ENCODE measurements at places on chromosomes 7 and 10. TPM values are rescaled to one million over a fixed set of nuclear protein-coding genes. Genes with fewer than 3 reads are reported as not detected.

DNA sequence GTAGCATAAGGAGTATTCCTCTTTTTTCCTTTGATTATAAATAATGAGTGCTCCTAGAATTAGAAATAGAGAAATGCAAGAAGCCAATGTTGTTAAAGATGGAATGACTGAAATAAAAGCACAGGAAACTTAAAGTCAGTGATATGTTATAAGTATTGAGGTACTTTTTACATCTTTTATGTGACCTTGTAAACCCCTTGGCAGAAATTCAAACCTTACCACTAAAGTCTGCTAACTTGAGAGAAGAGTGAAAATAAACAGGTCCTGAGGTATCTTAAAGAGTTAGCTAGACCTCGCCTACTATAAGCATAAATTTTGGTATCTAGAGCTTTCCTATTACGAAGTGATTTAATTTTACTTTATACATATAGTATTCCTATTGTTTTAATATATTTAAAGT is 188.2 kb downstream of the DKK1 start:
- no peak for DNase-seq

GRCh38 chr7:81769891-81770727 is at the start of gene HGF:
HGF (minus strand) TSS chr7:81770047; CDS start chr7:81769971, 76 bp downstream.
- DNase-seq: peak; percentile 90

- no peak for DNase-seq
Observed at GRCh38 chr7:134287916-134288659, 28.6 kb downstream of the SLC35B4 start.

GRCh38 chr7:149780636-149781419 is 7.4 kb upstream of the ZNF467 start:
- no peak for DNase-seq

- no peak for DNase-seq
Observed at GRCh38 chr7:117129521-117129955, 176.2 kb downstream of the ST7 start.

- DNase-seq: no peak
Observed at GRCh38 chr7:94513565-94513860, 3.9 kb downstream of the CASD1 start.

DNA sequence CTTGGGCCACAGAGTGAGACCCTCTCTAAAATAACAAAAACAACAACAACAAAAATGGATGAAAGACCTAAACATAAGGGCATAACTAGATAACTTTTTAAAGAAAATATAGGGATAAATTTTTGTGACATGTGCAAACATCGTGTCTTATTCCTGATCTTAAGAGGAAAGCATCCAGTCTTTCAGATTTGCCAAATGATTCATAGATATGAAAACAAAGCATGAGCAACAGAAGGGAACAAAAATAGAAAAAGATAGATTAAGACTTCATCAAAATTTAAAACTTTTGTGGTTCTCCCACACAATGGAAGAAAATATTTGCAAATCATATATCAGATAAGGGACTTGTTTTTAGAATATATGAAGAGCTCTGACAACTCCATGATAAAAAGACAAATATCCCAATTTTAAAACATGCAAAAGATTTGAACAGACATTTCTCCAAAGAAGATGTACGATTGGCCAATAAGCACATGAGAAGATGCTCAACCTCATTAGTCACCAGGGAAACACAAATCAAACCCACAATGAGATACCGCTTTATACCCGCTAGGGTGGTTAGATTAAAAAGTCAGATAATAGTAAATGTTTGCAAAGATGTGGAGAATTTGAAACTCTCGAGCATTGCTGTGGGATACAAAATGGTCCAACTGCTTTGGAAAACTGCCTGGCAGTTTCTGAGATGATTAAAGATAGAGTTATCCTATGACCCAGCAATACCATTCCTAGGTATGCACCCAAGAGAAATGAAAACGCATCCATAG is 20.3 kb downstream of the PPIF start:
- no peak for DNase-seq

GRCh38 chr10:119238577-119238976 is 31.2 kb downstream of the GRK5 start:
- DNase-seq: no peak

DNA sequence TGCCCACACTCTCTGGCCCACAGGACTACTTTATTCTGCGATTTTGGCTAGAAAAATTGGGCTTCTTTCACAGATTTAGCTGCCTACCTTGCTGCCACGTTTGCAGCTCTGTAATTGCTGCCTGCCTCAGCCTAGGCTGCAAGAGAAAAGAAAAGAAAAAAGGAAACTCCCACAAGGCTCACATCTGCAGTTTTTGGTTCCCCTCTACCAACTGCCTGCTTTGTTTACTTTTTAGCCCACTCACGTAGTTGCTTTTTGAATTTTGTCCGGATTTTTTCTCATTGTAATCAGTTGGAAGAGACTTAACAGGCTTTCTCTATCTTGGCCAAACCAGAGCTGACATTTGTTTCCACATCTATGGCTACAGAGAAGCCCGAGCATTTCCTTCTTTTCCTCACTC is 24.3 kb downstream of the SUN3 start:
- no peak for DNase-seq

- DNase-seq: peak; percentile 24
Observed at GRCh38 chr7:30970074-30970473, 6.3 kb downstream of the GHRHR start.

DNA sequence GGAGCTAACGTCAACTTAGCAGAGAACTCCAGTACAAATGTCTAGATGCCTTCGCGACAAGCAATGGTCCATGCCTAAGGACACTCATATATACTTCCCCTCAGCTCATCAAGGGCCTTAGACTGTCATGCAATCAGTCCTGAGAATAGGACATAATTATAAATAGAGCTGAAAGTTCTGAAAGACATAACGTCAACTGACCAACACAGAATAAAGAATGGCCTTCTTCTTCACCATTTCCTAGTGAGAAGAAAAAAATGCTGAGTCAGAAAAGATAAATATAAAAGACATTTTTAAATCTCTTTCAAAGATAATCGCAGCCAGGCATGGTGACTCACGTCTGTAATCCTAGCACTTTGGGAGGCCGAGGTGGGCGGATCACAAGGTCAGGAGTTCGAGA is 83.2 kb downstream of the ARMH3 start:
- no peak for DNase-seq

DNA sequence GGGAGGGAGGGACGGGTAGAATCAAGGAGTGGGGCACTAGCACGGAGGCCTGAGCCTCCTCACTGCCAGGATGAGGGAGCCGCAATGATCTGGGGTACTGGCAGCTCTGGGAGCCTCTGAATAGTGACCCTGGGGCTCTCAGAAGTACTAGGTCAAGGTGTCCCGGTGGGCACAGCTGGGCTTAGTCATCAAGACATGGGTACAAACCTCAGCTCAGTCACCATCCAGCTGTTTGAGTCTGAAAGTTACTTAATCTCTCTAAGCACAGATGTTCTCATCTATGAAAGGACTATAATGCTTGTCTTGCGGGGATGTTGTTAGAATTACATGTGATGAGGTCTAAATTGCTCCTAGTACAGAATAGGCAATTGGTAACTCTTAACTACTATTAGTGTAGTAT is 276.8 kb downstream of the KCNMA1 start:
- DNase-seq: no peak

DNA sequence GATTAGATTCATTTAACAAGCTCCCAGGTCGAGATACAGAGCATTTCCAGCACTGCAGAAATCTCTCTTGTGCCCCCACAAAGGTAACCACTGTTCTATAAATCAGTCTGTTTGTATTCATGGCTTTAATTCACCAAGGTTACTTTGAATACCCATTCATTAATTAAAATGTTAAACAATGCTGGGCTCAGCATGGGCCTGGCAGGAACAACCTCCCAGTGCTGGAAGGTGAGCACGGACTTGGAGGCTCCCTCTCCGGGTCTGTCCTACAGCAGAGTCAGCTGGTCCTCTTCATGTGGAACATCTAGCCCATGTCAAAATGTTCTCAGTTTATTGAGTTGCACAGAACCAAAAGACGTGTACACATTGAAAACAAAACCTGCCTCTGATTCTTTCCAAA is 15.6 kb upstream of the EFCAB10 start:
- no peak for DNase-seq

DNA sequence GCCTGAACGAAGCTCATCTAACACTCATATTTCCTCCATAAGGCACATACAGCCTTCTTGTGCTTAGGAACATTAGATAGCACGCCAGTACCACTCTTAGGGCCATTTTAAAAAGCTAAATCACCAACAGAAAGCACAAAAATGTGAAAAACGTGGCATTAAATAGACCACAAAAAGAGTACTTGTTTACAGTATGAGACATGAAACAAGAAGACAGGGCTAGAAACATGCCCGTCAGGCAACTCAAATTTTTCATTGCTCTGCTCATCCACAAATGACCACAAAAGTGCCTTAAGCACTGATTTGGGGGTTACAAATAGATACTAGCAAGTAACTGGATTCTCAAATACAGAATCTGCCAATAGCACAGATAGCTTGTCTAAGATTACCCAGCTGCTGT is 67.8 kb downstream of the ELMO1 start:
- no peak for DNase-seq

GRCh38 chr7:73425356-73425983 is 8.1 kb upstream of the FZD9 start:
- no peak for DNase-seq

- DNase-seq: no peak
Observed at GRCh38 chr10:43808136-43808535, 159.5 kb upstream of the ZNF32 start.

DNA sequence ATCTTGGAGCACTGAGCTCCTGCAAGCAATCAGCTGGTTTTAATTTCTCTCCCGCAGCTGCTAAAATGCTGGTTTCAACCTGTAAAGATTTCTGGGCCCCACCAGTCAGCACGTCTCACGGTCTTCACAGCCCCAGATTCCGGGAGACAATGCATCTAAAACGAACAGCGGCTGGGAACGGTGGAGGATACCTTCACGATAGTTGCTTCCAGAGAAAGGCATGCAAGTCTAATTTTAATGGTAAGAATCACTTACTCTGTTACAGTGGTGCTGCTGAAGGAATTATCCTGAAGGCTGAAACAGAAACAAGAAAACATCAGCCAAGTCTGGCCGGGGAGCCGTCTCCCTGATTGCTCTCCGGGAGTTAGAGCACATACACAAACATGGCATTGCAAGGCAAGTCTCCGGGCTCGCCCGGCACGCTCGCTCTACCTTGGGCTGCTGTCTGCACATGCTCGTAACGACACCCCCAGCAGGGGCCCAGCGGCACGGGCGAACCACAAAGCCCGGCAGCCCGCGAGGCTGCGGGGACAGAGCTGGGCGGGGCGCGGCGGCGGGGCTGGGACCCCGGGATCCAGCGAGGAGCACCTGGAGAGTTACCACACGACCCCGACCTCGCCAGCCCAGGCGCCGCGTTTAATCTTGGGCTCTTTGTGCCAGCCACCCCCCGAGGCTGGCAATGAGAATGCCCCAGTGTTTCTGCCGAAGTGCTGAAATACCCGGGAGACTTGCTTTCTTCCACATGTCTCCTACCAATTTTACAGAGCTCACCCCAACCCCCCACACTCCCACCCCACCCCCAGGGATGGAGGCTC is at the start of gene FAM13C:
Gene FAM13C, minus strand, starts transcription at position 406 of the 815 bp plus-strand sequence. Its CDS starts 89 bp downstream, at position 317.
- peak; percentile 86 for DNase-seq

DNA sequence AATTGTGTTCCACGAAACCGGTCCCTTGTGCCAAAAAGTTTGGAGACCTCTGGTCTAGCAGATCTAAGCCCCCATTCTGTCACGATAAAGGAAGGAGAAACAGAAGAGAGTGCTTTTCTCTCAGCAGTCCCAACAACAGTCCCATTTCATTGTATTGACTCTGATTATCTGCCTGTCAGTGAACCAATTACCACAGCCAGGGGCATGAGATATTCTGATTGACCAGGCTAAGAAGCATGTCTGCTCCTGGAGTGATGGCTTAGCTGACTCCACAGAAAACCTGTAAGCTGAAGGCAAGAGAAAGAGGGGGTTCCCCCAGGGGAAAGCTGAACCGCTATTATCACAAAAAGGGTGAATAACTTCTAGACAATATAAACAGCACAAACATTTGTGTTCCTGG is 765.4 kb downstream of the SORCS1 start:
- DNase-seq: no peak

- no peak for DNase-seq
Observed at GRCh38 chr10:59873896-59874295, 32.5 kb downstream of the CCDC6 start.

GRCh38 chr7:45917658-45918057 is 3.4 kb downstream of the IGFBP3 start:
- peak; percentile 94 for DNase-seq

GRCh38 chr10:128398118-128398517 is 271.9 kb upstream of the MKI67 start:
- DNase-seq: no peak

DNA sequence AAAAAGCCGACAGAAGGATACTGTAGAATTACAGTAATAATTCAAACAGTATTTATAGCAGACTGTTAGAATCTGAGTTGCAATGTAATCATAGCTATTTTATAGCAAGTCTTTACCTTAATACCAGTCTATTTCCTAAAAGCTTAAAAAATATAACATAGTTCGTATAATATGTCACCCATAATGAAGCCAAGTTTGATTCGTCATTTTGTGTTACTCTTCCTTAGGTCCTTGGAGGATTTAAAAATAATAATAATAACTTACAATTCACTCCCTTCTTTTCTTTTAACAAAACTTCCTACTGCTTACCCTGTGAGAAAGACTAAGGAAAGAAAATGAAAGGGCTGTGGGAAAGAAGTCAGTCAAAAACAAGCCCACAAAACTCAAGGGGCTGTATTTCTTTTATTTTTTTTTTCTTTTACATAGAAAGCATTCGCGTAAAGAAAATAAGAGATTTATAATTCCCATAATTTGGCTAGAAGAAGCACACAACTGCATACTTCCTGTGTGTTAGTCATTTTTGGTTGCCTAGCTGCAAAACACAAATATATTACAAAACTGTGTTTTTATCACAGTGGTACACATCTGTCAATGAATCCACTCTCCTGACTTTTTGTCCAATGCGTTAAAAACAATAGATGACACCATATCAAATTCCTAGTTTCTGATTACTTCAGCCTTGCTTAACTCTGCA is 187.2 kb upstream of the CELF2 start:
- DNase-seq: no peak

- DNase-seq: no peak
Observed at GRCh38 chr10:35486297-35486990, 118.7 kb upstream of the GJD4 start.

DNA sequence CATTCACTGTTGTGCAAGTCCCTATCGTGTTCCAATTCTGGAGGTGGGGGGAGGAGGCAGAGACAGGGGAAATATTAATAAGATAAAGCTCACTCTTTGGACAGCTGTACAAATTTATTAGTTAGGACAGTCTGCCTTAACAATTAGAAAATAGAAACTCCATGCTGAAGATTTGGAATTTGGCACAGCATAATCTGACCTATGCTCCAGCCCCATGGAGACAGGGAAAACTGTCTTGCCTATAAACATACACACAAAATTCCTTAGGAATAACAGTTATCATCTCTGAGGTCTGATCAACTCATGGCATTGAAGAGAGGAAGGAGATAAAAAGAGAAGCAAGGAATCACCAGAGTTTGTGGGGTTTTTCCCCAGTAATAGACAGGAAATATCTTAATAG is 335.4 kb upstream of the MEOX2 start:
- no peak for DNase-seq

Gene AGBL3
- 4.3 TPM for total RNA-seq

Gene ETV1
- 9.2 TPM for total RNA-seq

Gene PRTFDC1
- total RNA-seq: 14.4 TPM

Gene OR2A5
- total RNA-seq: not detected

Gene LRGUK
- 0.79 TPM for total RNA-seq

Gene STARD3NL
- total RNA-seq: 37.0 TPM

Gene SPDYE9
- not detected for total RNA-seq

Gene AKR1C8
- total RNA-seq: not detected

Gene CHN2
- total RNA-seq: 8.4 TPM
